ENCODE measurements at places on chromosomes 16 and 17.

DNA sequence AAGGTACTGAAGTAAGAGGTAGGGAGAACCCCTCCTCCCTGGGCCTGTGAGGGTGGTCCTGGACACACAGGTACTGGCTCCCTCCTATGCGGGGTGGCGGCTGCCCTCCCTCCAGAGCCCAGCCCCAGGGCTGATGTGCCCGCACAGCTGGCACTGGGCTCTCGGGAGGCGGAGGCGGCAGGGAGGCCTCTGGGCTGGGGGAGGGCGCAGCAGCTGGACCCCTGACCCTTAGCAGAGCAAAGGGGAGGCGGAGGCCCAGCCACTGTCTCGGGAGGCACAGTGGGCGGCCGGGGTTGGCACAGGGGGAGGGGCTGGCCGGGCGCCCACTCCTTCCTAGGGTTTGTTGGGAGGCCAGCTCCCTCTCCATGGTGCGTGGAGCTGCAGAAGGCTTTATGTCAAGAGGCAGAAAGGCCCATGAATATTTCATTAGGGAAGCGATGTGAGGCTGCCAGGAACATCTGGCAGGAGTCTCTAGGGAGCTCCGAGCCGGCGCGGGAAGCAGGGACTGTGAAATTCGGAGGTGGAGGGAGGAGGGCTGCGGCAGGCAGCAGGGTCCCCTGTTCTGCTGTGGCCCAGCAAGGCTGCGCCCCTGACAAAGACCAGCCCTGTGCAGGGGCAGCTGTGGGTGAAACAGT is 44.1 kb upstream of the ACSF3 start:
- no peak for DNase-seq

DNA sequence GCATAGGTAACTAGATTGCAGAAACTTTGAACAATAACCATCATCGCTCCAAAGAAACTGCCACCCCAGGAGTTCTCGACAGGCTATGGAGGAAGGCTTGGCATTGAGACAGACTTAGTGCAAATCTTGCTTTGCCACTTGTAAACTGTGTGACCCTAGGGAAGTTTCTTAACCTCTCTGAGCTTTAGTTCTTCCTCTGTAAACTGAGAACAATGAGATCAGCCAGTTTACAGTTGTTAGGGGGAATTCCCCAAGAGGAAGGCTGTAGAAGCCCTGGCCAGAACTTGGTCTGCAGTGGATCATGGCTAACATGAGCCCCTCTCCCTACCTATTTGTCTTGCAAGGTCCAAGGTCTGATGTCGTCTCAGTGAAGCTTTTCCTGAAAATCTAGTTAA is 78.9 kb downstream of the NT5M start:
- no peak for DNase-seq

GRCh38 chr17:41339571-41340172 is 11.0 kb downstream of the KRT33A start:
- no peak for DNase-seq

DNA sequence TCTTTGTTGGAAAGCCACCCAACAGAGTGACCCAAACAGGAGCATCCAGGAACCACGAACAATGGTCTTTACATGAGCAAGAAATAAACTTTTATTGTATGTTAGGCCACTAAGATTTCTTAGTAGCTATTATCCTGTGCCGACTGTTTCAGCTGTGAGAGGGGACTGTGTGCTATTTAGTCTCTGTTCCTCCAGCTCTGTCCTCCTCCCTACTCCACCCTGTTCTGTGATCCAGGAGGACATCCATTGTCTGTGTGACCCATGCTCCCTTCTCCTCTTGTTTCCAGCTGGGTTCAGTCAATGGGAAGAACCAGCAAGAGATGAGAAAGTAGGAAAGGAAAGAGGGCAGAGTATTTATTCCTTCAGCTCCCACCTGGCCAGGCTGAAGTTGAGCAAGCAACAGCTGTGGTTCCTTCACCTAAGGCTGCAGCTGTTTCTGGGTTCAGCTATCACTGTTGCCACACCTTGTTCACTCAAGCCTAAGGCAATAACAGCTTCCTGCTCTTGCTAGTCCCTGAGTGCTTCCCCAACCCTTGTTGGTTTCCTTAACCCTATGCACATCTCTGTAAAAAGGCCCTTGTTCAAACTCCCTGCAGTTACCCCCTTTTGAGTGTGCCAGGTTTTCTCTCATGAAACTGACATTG is 14.9 kb upstream of the B4GALNT2 start:
- no peak for DNase-seq

- DNase-seq: peak; percentile 44
These were observed 39.9 kb downstream of the UBE2G1 start for GRCh38 chr17:4326608-4327007.

DNA sequence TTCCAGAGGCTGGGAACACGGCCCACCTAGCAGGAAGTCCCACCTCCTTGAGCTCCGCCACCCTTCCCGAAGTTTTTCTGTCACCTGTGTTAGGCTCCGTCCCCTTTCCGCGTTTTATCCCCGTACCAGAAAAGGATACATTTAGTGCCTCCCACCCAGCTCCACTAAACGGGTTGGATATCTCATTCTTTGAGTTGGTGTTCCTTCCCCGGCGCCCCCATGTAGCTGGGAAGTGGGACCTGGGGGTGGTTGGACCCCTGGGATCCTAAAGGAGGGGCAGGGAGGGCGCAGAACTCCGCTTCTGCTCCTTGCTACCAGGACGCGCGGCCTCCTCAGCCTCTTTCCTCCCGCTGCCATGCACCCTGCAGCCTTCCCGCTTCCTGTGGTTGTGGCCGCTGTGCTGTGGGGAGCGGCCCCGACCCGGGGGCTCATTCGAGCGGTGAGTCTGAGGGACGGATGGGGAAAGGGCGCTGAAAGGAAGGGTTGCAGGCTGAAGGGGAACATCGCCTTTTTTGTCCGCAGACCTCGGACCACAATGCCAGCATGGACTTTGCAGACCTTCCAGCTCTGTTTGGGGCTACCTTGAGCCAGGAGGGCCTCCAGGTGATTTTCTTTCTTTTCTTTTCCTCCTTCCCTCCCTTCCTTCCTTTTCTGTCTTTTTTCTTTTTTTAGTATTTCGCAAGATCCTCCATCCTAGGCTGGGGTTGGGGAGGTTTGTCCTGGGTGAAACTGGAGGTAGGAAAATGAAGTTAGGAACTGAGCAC is 669 bp downstream of the RNF167 start:
- no peak for DNase-seq

- DNase-seq: no peak
These were observed 166.5 kb upstream of the ANKFN1 start for GRCh38 chr17:55986817-55987216.

DNA sequence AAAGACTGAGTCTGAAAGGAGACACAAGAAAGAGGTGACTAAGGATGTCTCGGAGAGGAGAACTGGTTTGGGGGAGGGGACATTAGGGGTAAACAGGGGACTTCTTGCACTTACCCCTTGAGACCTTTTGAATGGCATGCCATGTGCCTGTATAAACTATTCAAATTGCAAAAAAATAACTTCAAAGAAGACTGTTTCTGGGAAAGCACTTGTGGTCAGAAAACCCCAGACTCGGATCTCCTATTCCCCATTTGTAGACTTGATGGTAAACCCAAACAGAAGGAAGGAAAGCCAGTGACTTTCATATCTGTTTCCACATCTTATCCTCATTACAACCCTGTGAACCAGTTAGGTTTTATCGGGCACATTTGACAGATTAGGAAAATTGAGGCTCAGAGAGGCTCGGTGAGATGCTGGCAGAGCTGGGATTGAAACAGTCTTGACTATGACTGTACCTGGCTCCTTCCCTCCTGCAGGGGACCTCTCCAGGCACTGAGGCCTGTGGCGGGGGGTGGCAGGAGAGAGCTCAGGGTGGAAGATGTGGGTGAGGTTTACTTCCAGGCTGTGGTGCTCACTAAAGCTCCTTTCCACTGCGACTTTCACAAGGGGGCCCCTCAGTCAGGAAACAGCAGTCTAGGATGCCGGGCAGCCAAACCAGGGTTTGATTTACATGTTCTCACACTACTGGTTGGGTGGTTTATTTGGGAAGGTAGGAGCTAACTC is 30.5 kb upstream of the PLCG2 start:
- DNase-seq: no peak

- DNase-seq: no peak
These were observed 6.2 kb upstream of the TMEM100 start for GRCh38 chr17:55728833-55729232.

GRCh38 chr17:30256756-30257506 is 21.4 kb upstream of the SLC6A4 start:
- DNase-seq: no peak

Data from epithelial cell of prostate (primary cell).